Motor neuron (in vitro differentiated cells): ENCODE measurements at places on chromosomes 4 and X.

GRCh38 chr4:35970366-35970960 is 273.9 kb downstream of the ARAP2 start:
- no peak for ATAC-seq

- ATAC-seq: peak; percentile 56
Measured at GRCh38 chr4:1058198-1058996, 47.0 kb downstream of the FGFRL1 start.

DNA sequence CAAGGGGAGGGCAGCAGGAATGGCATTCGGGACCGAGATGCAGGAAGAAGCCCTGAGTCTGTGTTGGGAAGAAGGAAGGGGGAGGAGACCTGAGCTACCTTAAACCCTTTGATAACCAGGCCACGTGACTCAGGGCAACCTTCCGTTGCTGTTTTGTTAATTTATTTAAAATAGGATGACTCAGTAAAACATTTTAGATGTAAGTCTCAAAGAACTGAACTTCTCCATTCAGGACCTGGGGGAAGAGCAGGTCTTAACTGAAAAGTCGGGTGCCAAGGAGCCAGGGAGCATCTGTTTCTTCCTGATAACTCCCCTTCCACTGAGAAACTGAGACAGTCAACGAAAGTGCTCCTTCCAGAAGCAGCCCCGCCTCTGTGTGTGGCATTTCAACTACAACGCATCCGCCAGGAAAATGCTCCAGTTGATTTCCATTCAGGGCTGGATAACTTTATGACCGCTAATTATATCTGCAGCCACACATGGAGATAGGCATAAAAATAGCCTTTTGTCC is 88.0 kb downstream of the IRF2 start:
- ATAC-seq: no peak

- ATAC-seq: no peak
Measured at GRCh38 chr4:10347815-10348214, 109.4 kb downstream of the ZNF518B start.

GRCh38 chr4:78059524-78059889 is 2.4 kb downstream of the FRAS1 start:
- ATAC-seq: peak; percentile 23

DNA sequence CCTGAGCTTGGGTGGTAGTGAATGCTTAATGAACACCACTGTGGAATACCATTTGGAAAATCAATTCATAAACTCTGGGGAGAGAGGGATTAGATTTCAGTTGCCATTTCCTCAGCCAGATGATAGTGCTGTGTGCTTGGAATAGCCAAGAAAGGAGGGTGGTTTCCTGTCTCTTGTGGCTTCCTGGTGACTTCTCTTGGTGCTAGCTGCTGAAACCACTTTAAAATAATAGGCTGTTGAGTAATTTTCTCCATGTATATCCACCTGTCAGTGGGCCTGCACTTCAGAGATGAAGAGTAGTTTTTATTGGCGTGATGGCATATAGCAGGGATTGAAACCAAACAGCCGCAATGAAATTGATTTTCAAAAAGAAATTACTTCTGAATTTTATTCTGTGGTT is 11.8 kb downstream of the EDA start:
- ATAC-seq: no peak

GRCh38 chr4:158814636-158815330 is 46.0 kb downstream of the FNIP2 start:
- peak; percentile 11 for ATAC-seq

DNA sequence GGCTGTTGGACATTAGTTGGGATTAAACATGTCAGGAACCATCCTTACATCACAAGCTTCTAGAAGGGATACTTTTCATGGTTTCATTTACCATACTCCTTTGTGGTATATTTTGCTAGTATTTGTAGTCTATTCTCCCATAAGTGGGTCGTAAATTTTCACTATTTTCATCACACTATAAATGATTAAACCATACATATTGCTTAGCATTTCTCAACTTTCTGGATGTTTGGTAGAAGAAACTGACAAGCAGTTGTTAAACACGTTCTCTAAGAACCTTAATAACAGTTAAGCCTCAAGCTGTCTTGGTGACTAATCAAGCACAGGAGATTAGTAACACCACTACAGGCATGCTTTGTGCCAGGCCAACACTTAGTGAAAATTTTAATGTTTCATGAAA is 375.5 kb downstream of the NAF1 start:
- ATAC-seq: no peak
